Stimulated activated CD8-positive, alpha-beta memory T cell treated with anti-CD3 and anti-CD28 coated beads, Interleukin-7, amount 100 ng/mL, for 1 hour (primary cell): ENCODE measurements at places on chromosomes 16 and 17.

DNA sequence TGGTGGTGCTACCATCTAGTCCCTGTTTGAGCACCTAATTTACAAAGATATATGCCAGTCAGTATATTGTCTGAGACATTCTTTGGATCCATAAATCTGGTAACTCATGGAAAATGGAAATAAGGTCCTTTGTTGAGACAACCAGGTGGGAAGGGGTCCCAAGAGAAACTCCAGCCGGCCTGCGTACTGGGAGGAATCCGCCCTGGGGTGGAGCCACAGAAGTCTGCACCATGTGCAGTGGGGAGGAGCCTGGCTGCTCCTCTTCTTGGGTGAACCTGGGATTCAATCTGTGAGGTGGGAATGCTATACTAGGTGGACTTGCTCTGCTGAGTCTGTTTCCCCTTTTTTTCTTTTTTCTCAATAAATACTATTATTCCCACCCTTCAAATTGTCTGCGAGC, 339.2 kb upstream of the TNRC6C start:
- no peak for DNase-seq

DNA sequence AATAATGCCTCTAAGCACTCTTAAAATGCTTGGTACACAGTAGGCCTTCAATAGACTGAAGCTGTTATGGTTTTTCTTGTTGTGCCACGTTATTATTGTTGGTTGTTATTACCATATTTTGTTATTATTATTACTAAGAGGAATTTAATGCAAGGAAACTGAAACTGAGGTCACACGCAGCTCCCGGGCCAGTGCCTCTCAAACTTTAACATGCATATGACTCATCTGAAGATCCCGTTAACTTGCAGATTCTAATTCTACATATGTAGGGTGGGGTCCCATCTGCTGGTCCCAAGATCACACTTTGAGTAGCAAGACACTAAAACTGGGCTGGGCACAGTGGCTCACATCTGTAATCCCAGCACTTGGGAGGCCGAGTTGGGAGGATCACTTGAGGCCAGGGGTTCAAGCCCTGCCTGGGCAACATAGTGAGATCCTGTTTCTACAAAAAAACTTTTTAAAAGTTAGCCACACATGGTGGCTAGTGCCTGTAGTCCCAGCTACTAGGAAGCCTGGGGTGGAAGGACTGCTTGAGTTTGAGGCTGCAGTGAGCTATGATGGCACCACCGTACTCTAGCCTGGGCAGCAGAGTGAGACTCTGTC, 888 bp downstream of the ACSM5 start:
- no peak for DNase-seq

DNA sequence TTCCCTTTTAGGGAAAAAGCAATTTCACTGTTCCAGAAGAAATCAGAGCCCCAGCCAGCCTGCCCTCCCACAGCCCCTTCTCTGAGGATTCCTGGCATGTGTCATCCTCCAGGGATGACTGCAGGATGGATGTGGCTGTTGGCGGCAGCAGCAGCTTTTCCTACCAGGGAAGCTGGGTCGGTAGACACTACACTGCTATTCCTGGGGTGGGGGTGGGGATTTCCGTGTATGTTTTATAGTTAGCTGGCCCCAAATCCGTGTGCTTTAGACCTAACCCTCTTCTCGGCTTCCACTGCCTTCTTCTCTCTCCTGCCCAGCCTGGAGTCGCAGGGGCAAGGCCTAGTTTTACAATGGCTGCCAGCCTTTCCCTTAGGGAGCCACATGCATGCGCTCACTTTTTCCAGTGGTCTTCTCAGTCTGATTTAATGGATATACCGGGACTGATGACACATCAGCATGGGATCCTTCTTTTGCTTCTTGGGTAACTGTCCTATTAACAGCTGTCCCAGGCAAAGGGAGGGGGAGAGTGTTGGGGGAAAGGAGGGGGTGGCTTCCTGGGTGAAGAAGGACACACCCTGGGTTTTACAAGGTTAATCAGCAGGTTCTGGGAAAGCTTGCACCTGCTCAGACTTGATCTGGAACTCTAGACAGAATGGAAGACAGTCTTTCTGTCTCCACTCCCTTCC, 2.7 kb upstream of the NFE2L1 start:
- DNase-seq, result no peak

- no peak for DNase-seq
Observed at GRCh38 chr17:69473841-69474831, 59.6 kb downstream of the MAP2K6 start.

DNA sequence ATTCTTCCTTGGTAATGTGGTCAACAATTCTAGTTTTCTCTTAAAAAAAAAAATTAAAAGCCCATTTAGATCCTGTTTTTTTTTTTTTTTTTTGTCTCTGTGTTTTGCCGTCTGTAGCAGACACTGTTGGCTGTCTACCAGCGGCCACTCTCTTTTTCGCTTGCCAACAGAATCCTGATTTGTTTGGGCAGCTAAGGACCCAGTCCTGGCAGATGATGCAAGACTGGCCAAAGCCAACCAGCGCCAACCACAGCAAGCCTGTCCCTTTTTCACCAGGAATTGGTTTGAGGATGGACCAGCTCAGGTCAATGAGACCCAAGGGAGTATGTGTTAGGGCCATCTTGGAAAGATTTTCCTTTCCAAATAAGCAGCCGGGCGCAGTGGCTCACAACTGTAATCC, 28.2 kb downstream of the ST3GAL2 start:
- DNase-seq, result no peak

- no peak for DNase-seq
Observed at GRCh38 chr17:11610999-11611566, 12.8 kb downstream of the DNAH9 start.
